ENCODE measurements at places on chromosomes 6 and 20.

GRCh38 chr6:158737710-158738615 is 81.2 kb downstream of the EZR start:
- DNase-seq, result no peak

DNA sequence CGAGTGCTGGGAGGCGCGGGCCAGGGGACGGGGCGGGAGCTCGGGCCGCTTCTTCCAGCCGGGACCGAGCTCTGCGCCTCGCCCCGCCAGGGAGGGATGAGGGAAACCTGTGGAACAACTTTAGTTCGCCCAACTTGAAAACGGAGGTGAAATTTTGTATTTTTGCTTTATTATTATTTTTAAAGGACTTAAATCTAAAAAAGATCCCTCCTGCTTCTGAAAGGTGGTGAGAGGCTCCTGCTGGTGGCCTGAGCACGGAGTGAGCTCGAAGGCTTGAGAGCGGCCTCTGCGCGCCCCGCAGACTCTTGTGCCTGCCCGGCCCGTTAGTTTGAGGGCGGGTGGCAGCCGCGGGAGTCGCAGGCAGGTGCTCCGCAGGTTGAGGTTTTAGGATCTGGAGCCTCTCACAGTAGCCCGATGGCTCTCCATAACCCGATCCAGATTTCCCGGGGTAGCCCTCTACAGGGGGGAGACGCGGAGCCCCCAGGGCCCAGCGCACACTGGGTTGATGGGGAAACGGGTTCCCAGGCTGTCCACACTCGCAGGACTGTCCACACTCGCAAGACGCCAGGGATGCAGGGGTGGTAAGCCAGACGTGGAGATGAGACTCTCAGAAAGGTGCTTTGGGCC is 46.2 kb upstream of the SUPT3H start:
- DNase-seq, result peak; percentile 17

GRCh38 chr6:151018046-151018445 is 152.5 kb downstream of the MTHFD1L start:
- no peak for DNase-seq

DNA sequence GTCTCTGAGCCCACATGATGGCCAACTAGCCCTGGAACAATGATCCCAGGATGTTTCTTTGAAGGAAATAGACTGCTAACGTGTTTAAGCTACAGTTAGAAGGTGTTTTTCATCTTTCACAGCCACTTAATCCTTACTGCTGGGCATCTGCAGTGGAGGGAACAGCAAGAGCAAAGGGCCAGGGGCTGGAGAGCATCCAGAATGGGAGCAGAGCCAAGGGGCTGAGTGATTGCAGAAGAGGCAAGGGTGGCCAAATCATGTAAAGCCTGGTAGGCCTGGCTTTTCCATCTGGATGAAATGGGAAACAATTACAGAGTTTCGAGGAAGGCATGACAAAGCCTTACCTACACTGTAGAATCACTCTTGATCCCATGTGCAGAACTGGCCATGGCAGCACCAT is 18.7 kb upstream of the LAMP5 start:
- DNase-seq, result no peak

GRCh38 chr20:4154958-4155411 is 139.6 kb upstream of the RNF24 start:
- peak; percentile 26 for DNase-seq

DNA sequence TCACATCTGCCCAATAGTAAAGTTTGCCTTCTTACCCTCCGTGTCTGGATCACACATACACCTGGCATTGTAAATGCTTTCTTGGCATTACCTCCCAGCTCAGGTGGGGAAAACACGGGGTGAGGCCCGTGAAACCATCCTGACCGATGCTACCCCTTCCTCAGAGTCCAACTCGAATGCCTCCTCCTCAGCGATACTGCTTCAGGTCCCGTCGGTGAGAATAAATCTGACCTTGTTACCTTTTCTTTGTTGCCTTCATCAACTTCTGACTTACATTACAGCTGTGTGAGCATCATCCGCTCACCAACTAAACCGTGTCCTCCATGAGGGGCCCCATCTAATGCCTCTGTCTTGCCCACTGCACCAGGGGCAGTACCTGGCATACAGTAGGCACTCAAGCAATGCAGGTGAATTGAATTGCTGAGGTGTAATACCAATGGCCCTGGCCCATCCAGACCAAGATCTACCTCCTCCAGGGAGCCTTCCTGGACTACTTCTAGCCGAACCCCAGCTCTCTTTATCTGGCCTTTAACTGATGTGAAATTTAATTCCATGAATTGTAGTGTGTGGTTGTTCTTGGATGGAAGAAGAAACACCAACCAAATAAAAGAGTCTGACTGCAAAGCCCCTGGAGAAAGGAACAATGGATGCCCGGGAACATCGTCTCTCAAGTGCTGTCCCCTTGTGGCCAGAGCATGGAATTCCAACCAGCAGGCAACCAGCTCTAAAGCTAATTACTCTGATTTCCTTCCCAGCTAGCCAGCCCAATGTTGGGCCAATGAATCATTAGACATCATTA is 141.5 kb downstream of the ANKRD60 start:
- peak; percentile 19 for DNase-seq

DNA sequence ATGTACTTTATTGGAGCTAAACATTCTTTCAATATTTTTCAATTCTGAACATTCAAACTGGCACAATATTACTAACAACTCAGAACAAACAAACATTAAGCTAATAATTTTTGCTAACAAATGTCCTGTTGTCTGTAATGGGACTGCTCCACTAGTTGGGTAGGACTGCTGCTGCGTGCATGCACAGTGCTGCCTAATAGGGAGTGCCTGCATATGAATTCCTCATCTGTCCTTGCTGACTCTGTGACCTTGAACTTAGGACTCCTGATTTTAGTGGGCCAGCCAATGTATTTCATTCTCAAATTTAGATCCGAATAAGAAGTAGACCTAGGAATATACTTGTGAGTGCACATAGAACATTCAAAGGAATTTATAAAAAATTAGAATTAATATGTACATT is 196.5 kb upstream of the RAB32 start:
- no peak for DNase-seq
